AG04450 (cell line): ENCODE measurements at places on chromosomes 3 and 15.

DNA sequence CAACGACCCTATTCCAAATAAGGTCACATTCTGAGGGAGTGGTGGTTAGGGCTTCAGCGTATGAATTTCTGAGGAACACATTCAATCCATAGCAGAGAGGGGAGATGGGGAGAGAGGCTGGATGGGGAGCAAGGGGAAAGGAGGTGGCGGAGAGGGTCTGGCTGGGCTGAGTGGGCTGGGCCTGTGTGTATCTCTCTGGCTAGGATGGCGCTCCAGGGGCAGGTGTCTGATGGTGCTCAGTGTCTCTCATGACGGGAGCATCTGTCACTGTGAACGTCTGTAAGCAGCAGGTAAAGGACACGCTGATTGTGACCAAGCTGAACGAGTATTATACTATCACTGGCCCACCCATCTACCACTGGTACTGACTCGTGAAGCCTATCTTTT lies 159.6 kb downstream of the XXYLT1 start:
- DNase-seq, result no peak

- DNase-seq, result no peak
Observed at GRCh38 chr3:3066378-3066777, 43.8 kb downstream of the IL5RA start.

- no peak for DNase-seq
Observed at GRCh38 chr3:171967932-171968678, 71.3 kb upstream of the FNDC3B start.

DNA sequence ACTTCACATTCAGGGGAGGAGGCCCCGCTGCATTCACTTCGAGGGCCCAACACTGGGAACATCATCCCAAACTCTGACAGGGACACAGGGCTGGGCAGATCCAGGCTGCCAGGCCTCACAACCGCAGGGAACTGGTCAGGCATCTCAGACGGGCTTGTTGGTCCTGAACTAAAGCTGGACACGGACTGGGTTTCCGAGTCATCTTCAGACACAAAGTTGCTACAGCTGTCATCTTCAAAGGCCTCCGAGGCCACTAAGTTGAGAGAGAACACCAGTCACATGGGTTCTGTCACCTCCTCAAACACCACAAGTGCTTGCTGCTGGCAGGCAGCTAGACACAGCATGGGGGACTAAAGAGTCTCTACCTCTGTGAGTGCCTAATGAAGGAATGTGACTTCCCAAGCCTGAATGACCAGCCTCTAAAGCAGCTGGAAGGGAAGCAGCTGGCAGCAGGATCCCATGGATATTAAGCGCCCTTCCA lies 50.9 kb downstream of the CAPN7 start:
- no peak for DNase-seq

DNA sequence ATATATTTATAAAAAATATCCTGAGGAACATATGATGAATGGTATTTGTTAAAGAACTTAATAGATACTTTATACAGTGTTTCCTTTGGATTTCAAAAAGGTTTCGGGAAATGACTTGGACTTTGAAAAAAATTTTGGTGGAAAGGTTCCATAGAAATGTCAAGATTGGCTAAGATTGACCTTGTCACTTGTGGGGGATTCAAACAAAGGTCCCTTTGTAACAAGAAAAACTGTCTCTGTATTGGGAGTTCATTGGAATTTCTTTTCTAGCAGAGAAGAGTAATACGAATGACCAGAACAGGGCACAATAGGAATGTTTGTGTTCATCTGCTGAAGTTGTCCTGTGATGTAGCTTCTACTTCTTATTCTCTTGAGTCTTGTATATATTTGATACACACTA lies 43.2 kb downstream of the ARHGEF26 start:
- DNase-seq, result no peak

DNA sequence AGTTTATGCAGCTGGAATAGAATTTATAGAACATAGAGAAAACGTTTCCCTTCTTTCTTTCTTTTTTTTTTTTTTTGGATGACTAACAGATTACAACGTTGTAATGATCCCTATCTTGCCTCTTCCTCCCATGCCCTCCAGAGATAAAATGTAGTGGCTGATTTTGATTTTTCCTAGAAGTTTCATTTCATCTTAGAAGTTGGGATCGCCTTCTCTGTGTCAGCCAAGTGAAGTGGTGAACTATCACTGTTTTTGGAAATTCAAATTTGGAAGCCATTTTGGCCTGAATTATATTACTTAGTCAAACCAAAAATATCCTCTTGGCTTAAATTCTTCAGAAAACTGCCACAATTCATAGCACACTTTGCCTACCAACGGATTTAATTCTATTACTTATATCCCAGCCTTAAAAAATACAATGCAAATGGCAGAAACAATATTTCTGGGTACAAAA lies 1025.5 kb upstream of the NR2F2 start:
- no peak for DNase-seq

DNA sequence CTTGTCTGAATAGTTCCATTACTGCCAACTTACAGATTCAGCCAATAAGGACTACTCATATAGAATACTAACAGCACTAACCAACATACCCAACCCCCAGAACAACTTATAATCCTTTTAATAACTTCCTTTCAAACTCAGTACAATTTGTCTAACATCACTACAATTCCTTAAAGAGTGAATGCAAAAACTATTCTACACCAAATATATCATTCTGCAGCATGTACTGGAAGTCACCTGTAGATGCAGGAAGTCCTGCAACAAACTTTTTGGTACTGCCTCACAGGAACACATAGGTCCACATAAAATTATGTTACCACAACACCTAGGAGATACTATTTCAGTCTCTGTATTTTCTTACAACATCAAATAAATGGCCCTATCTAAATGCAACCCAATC lies 2.1 kb downstream of the CCNL1 start:
- DNase-seq, result no peak

GRCh38 chr3:5707794-5708193 lies 520.3 kb downstream of the EDEM1 start:
- DNase-seq, result no peak

- DNase-seq, result no peak
Observed at GRCh38 chr3:156847752-156848448, 21.7 kb downstream of the LEKR1 start.

- DNase-seq, result no peak
Observed at GRCh38 chr3:150384296-150385212, 23.5 kb upstream of the TSC22D2 start.

GRCh38 chr3:156727519-156728205 lies 53.3 kb downstream of the TIPARP start:
- no peak for DNase-seq

- no peak for DNase-seq
Observed at GRCh38 chr3:194870394-194871110, 184.9 kb downstream of the FAM43A start.

GRCh38 chr3:152193673-152194267 lies 75.0 kb upstream of the MBNL1 start:
- DNase-seq, result no peak

DNA sequence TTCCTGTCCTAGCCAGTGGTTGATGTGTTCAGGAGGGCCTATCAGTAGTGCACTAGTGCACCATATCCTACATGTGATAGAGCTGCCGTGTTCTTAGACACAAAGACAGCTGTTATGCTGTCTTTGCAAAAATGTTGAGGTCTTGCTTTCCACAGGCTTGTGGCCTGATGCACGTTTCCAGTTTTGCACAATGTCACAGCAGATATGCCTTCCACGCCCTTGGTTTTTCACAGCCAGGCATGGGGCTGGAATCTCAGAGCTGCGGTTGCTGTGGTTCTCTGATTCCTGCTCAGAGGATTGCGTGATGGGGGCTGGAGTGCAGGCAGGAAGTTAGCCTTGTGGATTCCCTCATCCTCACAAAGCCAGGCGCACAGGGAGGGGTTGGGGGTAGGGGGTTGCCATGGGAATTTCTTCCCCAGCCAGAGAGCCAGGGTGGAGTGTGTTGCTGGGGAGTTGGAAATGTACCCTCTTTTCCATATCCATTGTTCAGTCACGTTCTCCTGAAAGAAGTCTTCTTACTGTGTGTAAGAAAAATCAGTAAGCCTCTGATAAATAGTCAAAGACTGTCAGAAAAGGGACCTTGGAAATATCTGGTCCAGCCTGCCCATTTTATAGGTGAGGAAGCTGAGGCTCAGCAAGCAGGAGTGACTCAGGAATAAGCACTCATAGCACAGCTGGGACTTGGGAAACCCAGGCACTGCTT lies 79.4 kb downstream of the SMAD3 start:
- peak; percentile 85 for DNase-seq

DNA sequence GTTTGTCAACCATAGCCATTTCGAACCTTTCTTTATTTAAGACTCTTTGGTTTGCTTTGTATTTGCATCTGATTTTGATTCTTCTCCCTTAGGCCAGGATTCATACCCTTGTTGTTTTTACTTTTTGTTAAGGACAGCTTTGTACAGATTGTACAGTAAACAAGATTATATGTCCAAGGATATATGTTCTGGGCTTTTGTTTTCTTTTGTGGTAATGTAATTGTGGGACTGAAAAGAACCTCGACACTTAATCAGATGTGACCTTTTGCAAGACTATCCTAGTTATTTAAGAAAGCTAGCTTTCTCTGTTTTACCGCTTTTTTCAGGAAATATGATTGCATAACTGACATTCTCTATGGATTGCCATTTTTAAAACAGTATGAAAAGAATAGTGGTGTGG lies 67.0 kb upstream of the SAMMSON start:
- DNase-seq, result no peak

- no peak for DNase-seq
Observed at GRCh38 chr15:87492321-87492720, 764.2 kb downstream of the NTRK3 start.

DNA sequence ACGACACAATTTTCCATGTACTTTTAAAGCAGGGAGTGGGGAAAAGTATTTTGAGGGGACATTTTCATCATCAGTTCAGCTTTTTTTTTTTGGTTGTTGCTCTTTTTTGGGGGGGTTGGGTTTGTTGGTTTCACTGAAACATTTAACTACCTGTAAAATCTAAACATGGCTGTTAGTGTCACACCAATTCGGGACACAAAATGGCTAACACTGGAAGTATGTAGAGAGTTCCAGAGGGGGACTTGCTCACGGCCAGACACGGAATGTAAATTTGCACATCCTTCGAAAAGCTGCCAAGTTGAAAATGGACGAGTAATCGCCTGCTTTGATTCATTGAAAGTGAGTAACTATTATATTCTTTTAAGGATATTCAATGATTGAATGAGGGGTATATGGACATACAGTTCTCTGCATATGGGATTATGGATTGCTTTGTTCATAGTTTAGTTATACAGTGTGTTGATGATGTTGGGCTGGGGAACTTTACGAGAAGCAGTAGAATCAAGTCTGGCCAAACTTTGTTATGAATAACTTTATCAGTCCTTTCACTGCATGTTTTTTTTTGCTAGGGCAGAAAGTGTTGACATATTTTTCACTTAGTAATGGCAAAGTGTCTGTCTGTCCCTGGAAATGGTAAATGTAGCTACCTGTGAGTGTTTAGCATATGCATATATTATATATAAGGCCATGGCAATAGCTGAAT lies 31.5 kb downstream of the MBNL1 start:
- DNase-seq, result no peak

DNA sequence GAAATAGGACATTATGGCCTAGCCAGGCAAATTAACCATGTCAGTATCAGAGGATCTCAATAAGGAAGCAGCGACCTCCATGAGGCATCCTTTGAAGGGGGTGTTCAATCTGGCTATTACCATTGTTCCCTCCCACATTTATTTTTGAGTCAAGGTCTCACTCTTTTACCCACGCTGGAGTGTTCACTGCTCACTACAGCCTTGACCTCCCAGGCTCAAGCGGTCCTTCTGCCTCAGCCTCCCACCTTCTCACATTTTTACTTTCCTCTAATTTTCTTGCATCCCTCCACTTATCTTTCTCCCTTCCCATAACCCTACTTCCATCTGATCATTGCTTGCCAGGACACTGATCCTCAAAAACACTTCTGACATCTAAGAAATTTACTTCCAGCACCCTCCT lies 654.0 kb upstream of the NR2F2 start:
- no peak for DNase-seq

DNA sequence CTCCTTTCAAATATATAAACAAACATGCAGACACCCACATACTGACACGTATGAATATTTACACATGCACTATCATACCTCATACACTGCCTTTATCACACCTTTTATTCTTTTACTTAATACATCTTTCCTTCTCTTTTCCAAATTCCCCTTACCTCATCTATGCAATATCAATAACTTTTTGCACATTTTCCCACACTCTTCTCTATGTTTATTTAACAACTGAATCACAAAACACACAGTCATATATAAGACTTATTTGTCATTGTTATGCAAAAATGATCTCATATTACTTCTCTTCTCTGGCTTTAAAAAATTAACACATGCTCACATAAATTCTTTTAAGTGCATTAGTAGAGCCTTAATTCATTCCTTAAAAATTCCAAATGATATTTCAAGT lies 461.4 kb downstream of the DIPK2A start:
- no peak for DNase-seq

DNA sequence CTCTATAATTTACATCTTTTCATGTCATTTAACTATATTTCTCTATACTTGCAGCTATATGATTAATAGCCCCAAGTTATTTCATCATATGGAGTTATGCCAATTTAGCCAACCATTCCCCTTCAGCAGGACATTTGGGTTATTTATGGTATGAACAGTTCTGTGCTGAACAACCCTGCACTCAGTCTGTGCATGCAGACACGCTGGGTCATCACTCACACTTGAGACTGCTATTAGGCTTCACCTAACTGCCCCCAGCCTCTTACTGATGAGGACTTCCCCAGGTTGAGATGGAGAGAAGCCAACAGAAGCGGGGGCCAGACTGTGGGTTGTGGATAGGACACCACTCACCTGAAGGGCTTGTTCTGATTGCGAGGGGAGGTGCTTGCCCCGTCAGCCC lies 7.3 kb downstream of the TADA3 start:
- DNase-seq, result no peak

- DNase-seq, result no peak
Observed at GRCh38 chr3:17062736-17063135, 178.0 kb downstream of the PLCL2 start.

DNA sequence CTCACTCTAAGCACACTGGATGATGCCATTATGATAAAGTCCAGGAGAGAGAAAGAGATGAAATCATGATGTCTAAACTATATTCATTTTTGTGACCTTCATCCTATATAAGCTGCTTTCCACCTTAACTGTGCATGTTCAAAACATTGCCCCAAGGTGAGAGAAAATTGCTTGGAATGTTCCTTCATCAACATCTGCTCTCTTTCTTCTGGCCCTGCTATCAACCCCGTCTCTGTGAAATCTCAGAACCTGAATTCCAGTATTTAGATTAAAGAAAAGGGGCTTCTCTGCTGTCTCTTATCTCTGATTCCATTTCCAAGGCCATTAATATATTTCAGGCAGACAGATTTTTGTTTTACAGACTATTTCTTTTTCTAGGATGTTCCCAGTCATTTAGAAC lies 47.3 kb upstream of the PHLDB2 start:
- no peak for DNase-seq

DNA sequence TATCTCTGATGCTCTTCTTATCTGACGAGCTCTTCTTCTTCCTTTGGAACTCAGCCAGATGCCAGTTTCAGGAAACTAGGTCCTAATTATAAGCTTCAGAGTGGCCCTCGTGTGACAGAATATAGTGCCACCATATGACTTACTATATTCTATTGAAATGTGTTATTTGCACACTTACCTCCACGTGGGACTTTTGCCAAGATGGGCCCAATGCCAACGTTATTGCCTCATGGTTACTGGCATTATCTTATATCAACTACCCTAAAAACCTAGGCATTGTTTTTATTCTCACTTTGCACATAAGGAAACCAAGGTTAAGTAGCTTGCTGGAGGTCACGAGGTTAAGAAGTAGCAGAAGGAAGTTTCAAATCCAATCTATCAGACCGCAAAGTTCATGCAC lies 71.3 kb upstream of the SLCO3A1 start:
- no peak for DNase-seq
